ENCODE measurements at places on chromosomes 6 and 20.

DNA sequence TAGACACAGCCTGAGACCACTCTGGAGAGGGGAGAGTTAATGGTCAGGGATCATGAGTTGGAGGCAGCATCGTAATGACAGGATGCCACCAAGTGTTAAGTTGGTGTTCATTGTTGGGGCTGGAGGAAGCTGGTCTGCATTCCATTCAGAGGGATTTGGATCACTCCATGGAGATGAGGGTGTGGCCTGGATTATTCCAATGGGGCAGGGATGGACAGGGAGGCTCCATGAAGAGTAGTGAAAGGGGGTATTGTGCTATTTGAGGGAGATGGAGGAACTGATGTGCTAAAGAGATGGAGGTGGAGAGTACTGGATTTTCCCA is 1.1 kb downstream of the SAPCD1 start:
- DNase-seq = no peak

GRCh38 chr6:116883005-116883404 is 6.0 kb downstream of the RFX6 start:
- no peak for DNase-seq

GRCh38 chr6:136511926-136512325 is 38.3 kb downstream of the MAP7 start:
- DNase-seq = no peak

GRCh38 chr6:61538801-61539200 is 747.2 kb downstream of the KHDRBS2 start:
- DNase-seq = no peak

- no peak for DNase-seq
Measured at GRCh38 chr20:6892724-6893123, 125.2 kb downstream of the BMP2 start.

GRCh38 chr6:9112544-9112943 is 677.2 kb upstream of the SLC35B3 start:
- DNase-seq = no peak

GRCh38 chr20:49835031-49835430 is 22.4 kb downstream of the SLC9A8 start:
- DNase-seq = no peak

DNA sequence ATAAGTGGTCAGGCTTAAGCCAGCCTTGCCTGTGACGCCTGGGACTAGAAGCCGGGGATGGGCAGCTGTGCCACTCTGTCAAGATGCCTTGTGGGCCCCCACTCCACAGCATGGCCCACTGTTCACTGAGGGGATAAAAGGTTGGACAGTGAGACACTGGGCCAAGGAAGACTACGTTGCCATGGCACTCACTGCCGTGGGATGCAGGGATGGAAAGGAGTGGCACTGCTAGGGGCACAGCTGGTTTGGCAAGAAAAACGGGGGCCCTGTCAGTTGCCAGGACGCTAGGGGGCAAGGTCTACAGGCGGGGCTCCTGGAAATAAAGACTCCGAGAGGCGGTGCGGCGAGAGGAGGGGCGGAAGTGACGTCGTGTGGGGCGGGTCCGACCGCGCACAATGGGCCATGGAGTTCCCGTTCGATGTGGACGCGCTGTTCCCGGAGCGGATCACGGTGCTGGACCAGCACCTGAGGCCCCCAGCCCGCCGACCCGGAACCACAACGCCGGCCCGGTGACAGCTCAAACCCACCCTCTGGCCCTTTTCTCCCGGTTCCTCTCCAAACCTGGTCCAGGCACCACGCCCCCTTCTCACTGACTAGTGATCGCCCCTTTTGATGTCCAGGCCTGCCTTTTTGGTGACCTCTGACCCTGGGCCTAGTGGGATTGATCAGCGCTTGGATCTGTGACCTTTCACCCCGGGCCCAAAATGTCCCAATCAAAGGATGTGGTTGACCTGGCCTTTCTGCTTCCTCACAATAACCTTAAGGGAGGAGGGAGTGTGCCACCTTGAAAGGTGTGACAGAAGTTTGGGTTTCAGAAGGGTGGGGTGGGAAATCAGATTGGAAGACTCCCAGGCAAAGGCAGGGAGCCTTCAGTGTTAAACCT is at the start of gene ATAT1:
Gene ATAT1 (plus strand): TSS at position 391 of the 883 bp plus-strand sequence.
- DNase-seq = peak; percentile 71

- no peak for DNase-seq
Measured at GRCh38 chr6:37830225-37830624, 10.7 kb downstream of the ZFAND3 start.

DNA sequence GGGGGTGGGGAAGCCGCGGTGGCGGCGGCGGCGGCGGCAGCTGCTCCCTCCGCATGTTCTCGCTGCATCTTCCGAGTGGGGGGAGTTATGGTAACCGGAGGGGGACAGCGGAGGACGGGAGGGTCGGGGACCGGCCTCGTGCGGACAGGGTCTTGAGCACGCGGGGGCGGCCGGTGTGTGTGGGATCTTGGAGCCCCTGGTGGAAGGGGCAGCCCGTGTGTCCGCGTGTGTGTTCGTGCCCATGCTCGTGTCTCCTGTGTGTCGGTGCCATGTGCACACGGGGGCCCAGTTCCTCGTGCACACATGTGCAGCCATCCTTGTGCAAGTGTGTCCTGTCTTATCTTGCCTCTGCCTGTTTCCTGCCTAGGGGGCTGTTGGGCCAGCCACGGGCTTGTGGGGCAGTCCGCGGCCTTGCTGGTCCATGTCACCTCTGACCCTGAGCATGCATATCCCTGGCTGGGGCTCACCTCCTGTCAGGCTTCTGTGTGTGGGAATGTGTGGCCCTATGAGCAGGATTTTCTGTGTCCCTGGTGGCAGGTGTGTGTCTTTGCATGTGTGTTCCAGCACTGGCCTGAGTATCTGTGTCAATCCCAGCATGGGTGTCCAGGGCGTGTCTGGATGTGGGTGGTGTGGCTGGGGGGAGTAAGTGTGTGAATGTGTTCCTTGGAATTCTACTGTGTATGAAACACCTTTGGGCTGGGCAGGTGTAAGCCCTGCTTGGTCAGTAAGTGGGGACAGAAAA is 8.5 kb downstream of the SYNGAP1 start:
- no peak for DNase-seq

- no peak for DNase-seq
Measured at GRCh38 chr20:5309971-5310370, 6.8 kb downstream of the PROKR2 start.

- DNase-seq = no peak
Measured at GRCh38 chr20:47350181-47350550, 6.3 kb downstream of the ZMYND8 start.

GRCh38 chr20:8152847-8153246 is 20.8 kb downstream of the PLCB1 start:
- DNase-seq = no peak

DNA sequence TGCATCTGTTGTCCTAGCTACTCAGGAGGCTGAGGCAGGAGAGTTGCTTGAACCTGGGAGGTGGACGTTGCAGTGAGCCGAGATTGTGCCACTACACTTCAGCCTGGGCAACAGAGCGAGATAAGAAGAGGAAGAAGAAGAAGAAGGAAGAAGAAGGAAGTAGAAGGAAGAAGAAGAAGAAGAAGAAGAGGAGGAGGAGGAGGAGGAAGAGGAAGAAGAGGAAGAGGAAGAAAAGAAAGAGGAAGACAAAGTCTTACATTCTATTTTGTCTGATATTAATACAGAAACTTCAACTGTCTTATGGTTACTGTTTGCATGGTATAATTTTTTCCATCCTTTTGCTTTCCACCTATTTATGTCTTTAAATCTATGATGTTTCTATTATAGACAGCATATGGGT is 7.2 kb upstream of the NELFCD start:
- no peak for DNase-seq

GRCh38 chr6:110217266-110217665 is 37.0 kb downstream of the CDC40 start:
- no peak for DNase-seq

- DNase-seq = no peak
Measured at GRCh38 chr6:39885691-39886090, 48.6 kb downstream of the MOCS1 start.

- no peak for DNase-seq
Measured at GRCh38 chr6:52482903-52483670, 62.9 kb downstream of the EFHC1 start.

GRCh38 chr20:32775336-32775991 is 13.3 kb downstream of the DNMT3B start:
- no peak for DNase-seq

GRCh38 chr20:37534401-37535157 is 6.9 kb upstream of the BLCAP start:
- DNase-seq = peak; percentile 37

DNA sequence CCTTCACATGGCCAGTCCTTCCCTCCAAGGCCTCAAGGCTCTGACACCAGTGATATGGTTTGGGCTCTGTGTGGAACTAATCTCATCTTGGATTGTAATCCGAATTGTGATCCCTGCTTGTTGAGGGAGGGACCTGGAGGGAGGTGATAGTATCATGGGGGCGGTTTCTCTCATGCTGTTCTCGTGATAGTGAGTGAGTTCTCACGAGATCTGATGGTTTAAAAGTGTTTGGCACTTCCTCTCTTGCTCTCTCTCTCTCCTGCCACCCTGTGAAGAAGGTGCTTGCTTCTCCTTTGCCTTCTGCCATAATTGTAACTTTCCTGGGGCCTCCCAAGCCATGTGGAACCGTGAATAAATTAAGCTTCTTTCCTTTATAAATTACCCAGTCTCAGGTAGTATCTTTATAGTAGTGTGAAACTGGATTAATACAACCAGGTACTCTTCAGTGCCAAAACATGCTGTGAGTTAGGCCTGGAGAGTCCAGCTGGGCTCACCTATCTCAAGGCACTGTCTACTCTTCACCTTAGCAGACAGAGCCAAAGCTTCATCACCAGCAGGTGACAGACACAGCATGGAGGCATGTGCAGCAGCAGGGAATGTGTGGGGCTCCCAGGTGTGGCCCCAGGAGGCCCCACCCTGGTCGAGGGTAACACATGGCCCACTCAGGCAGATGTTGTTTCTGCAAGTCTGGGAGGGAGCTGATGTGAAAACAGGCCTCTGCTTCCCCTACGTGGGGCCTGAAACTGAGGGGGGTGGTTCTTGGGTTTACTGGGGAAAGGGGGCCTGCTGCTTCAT is 97.5 kb upstream of the CDYL start:
- no peak for DNase-seq

GRCh38 chr6:164045082-164045481 is 630.6 kb downstream of the QKI start:
- no peak for DNase-seq

Measured in amniotic stem cell (primary cell).